ENCODE measurements at places on chromosomes 1 and 21. TPM values are rescaled to one million over a fixed set of nuclear protein-coding genes. Genes with fewer than 3 reads are reported as not detected.
A peak's percentile ranks its signal among the peaks of the same experiment; 100 is the strongest.

DNA sequence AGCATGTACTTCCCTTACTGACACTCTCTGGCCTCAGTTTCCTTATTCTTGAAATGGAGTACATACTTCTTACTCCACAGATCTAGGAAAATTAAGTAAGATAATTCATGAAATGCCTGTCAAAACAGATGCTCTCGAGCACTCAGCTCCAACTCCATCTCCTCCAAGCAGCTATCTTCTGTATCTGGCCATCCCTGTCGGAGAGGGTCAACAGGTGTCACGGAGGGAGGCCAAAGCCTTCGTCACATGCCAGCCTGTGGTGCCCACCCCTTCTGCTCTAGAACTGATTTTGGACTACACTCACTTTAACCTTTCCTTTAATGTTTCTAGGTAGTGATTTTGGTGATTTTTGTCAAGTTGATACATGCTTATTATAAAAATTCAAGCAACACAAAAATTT, 18.8 kb upstream of the PKP1 start:
- peaks cover 2% of the 10 kb centered on the region for H3K4me1 ChIP-seq
- H3K27ac ChIP-seq: no peak overlapping the region
- no peak overlapping the region for H3K4me3 ChIP-seq

The LCE5A gene
- total RNA-seq: not detected

DNA sequence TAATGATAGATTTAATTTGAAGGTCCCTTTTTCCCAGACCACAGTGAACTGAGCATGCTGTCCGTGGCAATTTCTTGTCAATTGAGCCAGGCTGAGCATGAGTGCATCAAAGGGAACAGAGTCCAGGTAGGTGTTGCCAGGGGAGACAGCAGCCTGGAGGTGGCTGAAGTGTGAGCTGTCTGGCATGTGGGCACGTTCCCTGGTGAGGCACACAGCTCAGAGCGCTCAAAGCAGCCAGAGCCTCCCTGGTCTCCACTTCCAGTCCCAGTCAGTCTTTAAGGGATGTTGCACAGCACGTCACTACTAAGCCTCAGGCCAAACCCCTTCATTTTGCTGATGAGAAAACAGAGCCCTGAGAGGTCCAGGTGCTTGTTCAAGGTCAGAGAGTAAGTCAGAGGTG, 251.4 kb downstream of the MATN1 start:
- no peak overlapping the region for H3K4me3 ChIP-seq
- H3K27me3 ChIP-seq: no peaks in the 10 kb centered on the region
- no peaks in the 10 kb centered on the region for H3K4me1 ChIP-seq
- H3K36me3 ChIP-seq: no peaks in the 10 kb centered on the region

- H3K4me1 ChIP-seq: no peaks in the 10 kb centered on the region
- no peaks in the 10 kb centered on the region for H3K36me3 ChIP-seq
- no peaks in the 10 kb centered on the region for H3K27me3 ChIP-seq
- no peak for DNase-seq
Measured at GRCh38 chr1:79762461-79762860, 755.9 kb upstream of the ADGRL4 start.

DNA sequence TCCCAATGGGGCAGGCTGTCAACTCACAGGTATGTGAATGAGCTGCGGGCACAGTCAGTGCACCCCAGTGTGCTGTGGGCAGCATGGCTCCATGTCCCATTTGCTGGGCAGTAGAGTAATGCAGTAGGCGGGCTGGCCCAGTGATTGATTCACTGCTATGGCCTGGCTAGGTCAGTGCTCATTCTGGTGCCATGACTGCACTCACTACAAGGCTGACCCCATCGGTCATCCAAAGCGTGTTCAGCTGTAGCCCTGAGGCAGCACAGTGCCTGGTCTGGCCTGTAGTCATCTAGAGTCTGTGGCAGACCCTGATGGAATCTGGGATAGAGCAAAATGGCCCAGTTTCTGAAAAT, 7.4 kb downstream of the HYI start:
- H3K4me3 ChIP-seq: no peak overlapping the region
- H3K27me3 ChIP-seq: no peaks in the 10 kb centered on the region
- DNase-seq: no peak
- no peak overlapping the region for H3K27ac ChIP-seq
- peaks cover 45% of the 10 kb centered on the region for H3K36me3 ChIP-seq
- H3K4me1 ChIP-seq: no peaks in the 10 kb centered on the region

DNA sequence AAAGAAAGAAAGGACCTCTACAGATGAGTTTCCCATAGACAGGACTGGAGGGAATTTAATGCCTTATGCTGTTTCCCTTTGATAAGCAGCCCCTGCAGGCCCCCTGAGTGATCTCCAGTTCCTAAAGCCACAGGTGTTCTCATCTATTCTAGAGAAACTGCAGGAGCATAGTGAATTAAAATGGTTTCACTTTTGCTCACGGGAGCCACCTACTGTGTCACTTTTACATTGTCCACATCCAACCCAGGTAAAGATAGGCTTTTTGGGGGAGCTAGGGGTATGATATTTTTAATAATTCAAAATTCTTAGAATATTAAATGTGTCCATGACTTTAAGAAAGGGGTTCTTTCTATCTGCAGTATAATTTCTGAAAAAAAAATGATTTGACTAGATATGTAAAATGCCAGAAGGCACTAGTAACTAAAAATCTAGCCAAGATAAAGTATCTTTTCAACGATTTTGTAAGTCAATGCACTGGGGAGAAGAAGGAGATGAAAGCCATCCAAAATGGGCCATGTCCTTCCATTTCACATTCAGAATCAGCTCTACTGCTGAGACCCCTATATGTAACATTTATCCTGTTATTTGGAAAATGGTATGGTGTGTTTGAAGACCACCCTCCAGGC, 267.3 kb upstream of the DUSP10 start:
- H3K4me3 ChIP-seq: no peak overlapping the region
- no peak overlapping the region for H3K27ac ChIP-seq
- H3K36me3 ChIP-seq: no peaks in the 10 kb centered on the region
- peaks cover 12% of the 10 kb centered on the region for H3K27me3 ChIP-seq
- DNase-seq: peak; percentile 64

The EDARADD gene
- total RNA-seq: 1.2 TPM

GRCh38 chr1:33256471-33257206, at the start of gene ZNF362:
TSS of gene ZNF362 (plus strand) at chr1:33256492. CDS start at chr1:33270575, 14,083 bp downstream.
- peaks cover 6% of the 10 kb centered on the region for H3K27me3 ChIP-seq
- peak within 1 kb of the TSS; percentile 96 for H3K4me3 ChIP-seq
- peaks cover 23% of the 10 kb centered on the region for H3K4me1 ChIP-seq
- H3K36me3 ChIP-seq: peaks cover 6% of the 10 kb centered on the region

- no peak overlapping the region for H3K27ac ChIP-seq
- H3K27me3 ChIP-seq: no peaks in the 10 kb centered on the region
- H3K4me3 ChIP-seq: no peak overlapping the region
- H3K36me3 ChIP-seq: peaks cover 33% of the 10 kb centered on the region
Measured at GRCh38 chr1:70211541-70211940, 6.2 kb upstream of the LRRC40 start.

DNA sequence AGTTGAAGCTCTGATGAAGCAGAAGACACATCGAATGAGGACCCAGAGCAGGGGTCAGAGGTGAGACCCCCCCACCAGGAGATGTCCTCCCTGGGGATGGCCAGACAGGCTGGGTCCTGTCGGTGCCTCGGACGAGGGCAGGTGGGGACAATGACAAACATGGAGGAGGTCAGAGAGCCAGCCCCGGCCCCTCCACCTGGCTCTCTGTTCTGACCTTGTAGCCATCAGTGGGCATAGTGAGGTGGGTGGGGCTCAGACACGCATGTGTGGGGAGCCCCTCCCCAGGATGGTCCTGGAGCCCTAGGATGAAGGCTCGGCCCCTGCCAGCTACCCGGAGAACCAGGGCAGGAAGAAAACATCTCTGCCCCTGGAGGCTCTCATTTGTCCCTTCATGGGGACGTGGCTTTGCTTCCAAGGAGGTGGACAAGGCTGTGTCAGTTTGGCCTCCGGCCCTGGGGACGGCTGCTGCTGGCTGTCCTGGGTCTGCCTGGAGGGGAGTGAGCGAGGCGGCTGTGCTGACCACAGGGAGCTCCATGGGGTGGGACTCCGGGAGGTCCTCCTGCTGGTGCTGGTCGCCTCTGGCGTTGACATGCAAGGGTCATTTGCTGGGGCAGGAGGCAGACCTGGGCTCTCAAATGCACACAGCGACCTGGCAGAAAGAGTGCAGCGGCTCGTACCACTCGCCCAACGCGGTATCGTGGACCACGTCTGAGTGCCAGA, 2.6 kb downstream of the KRTAP10-6 start:
- peaks cover 26% of the 10 kb centered on the region for H3K27me3 ChIP-seq
- peaks cover 2% of the 10 kb centered on the region for H3K4me1 ChIP-seq
- no peak for DNase-seq
- no peak overlapping the region for H3K27ac ChIP-seq
- H3K4me3 ChIP-seq: no peak overlapping the region
